ENCODE measurements at places on chromosomes 5 and 9.

GRCh38 chr9:86705490-86705889 lies 241.8 kb downstream of the GAS1 start:
- DNase-seq = no peak

- no peak for DNase-seq
Observed at GRCh38 chr5:174234388-174234787, 188.9 kb downstream of the NSG2 start.

- DNase-seq = no peak
Observed at GRCh38 chr9:94808926-94809700, 82.6 kb downstream of the AOPEP start.

DNA sequence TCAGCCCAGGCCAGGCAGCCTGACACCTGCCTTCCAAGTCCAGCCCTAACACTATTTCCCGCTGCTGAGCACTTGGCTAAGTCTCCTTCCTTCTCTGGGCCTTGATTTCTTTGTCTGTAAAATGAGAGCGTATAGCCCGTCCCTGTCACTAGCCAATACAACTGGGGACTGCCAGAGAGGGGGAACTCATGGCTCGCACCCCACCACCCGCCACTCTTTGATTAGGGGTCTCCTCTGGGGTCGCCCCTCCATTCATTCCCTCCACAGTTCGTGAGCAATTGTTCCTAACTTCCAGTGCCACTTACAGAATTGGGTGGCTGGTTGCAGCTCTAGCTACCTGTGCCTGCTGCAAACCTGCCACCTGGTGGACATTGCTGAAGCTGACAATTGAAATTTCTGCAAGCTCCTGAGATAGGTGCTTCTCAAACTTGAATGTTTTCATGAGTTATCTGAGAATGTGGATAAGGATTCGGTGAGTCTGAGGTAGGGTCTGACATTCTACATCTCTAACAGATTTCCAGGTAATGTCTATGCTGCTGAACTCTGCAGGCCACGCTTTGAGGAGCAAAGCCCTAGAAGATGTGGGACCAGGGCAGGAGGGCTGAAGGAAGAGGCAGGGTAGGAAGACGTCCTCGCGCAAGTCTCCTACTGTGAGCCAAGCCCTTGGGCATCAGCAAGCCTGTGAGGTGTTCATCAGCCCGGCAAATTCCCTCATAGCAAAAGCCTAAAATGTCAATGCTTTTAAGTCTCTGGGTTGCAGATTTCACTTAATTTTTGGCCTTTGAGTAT lies 13.3 kb upstream of the RECK start:
- DNase-seq = peak; percentile 82

DNA sequence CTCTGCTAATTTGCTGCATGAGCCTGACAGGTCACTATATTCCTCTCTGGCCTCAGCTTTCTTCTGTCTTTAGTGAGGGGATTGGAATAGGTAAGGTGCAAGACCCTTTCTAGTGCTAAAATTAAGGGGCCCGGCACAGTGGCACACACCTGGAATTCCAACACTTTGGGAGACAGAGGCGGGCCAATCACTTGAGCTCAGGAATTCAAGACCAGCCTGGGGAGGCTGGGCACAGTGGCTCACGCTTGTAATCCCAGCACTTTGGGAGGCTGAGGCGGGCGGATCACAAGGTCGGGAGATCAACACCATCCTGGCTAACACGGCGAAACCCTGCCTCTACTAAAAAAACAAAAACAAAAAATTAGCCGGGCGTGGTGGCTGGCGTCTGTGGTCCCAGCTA lies 37.2 kb downstream of the EGR1 start:
- DNase-seq = no peak

DNA sequence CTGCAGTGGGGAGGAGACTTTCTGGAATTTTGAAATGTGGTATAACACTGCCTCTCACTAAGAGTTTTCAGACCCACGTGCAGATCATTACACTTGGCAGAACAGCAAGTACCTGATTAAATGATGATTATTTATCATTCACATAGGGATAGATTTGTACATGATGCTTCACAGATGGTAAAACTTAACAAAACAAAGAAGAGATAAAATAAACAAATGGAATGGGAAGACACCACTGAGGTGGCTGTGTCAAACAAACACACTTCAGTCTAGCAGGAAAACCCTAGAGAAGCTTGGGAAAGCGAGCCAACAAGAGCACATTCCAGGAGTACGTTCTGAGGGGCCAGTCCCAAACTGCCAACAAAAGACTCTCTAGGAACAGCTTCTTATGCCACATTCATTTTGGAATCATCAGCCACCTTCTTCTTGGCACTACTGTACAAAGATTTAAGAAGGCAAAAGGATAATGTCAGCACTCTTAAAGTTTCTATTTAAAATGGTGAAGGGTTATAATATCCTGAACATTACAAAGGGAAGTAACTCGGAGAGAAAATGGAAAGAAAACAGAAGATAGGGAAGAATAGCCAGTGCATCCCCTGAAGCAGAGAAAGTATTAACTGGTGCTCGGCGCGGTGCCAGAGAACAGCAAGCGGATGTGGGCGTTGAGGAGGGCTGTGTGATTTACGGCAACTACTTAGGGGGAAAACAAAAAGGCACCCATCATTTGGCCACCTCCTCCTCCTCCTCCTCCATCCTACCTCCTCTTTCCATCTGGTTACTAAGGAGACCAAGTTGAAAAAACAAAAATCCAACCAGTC lies 1.6 kb downstream of the MED27 start:
- peak; percentile 4 for DNase-seq

DNA sequence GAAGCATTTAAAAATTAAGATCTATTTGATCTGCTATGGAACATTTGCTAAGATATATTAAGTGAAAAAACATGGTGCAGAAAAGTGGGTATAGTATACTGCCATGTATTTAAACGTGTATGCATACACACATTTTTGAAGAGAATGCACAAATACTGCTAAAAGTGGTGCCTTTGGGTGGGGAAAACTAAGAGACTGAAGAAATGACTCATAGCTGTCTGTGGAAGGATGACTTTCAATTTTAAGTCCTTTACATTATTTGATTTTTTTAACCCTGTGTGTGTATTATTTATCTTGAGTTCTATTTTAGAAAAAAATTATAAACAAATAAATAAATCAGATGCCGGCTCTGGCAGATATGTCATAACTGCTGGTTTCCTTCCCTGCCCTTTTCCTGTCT lies 120.7 kb upstream of the SLIT3 start:
- DNase-seq = no peak

DNA sequence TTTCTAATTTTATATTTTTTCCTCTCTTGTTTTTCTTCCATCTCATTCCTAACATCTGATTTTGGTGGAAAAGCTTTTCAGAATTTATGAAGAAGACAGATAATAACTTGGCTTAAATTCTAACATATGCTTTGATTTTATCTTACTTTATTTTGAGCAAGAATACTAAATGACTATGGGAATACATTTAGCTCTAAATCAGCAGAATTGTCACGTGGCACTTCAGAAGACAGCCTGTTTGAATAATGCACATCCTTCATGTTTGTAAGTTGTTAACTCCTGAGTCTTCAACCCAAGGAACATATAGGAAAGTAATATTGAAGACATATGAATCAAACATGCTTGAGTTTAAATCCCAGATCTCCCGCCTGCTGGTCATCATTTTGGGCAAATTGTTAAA lies 90.3 kb downstream of the NTRK2 start:
- DNase-seq = no peak

DNA sequence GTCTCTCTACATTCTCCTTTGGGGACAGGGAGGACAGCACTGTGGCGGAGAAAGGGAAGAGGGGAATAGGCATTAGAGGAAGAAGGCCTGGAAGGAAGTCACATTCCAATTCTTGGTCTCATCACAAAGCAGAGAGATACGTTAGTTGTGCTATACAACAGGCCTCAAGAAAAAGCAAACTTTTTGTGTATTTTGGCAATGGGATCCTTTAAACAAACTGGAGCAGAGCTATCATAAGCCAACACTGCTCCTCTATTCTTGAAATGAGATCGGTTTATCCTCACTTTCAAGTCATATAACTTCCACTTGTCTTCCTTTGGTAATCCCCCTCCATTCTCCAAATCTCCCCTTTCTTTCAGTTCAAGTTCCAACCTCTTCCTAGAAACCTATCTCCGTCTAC lies 6.5 kb downstream of the DENND1A start:
- DNase-seq = no peak

DNA sequence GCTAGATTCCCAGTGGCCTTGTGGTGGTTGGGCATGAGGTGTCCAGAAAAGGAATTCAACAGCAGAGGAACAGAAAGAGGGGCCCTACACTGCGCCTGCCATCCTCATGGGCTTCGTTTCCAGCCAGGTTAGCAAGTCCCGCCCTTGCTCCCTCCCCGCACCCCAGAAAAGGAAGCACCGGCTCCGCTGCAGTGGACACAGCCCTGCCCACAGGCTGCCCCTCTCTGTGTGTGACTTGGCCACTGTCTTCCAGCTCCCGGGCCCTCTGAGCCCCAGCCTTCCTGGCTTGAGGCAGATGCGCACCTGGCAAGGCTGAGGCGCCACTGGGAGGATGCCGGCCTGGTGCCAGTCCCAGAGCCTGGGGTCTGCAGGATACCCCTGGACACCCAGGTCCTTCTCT lies 305.0 kb upstream of the IRX4 start:
- no peak for DNase-seq

DNA sequence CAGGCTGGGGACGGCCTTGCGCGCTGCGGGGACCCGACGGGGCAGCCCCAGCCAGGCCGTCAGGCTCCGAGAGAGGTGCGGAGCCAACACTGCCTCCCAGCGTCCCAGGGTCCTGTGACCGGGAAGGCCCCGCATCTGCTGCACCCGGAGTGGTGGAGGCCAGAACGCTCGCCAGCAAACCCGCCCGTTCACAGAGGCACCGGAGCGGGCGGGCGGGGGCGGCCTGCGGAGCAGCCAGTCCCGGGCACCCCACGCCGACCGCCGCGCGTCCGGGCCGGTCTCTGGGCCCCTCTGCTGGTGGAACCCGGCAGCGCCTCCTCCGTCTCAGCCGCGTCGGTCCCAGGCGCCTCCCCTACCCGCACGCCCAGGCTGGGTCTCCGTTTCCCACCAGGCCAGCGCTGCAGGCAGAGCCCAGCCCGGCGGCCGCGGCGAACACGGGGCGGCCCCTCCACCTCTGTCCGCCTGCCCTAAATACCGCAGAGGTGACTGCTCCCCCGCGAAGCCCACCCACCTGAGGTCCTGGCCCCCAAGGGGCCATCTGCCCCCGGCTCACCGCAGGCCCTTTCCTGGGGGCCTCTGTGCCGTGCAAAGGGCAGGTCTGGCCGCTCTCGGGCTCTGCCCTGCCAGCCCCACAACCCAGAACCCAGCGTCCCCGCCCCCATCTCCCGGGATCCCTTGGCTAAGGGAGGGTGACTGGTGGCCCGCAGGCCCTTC lies 15.9 kb downstream of the EXD3 start:
- DNase-seq = no peak

GRCh38 chr5:96453394-96453793 lies 20.3 kb upstream of the PCSK1 start:
- no peak for DNase-seq

DNA sequence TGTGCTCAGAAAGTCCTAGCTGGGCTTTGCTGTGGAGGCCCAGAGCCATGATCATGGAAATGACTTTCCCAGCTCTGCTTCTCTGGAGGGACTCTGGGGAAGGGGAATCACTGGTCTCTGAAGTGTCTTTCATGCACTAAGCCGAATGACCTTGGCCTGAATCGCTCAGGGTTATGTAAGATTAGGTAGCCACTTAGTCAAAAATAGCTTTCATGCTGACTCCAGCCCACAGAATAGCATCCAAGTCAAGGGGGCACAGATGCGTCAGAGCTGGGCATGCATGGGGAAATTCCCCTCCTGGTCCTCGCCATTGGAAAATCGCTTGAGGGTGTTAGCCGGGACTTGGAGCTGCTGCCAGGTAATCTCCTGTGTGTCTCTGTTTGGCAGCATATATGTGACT lies 36.1 kb upstream of the PPARGC1B start:
- no peak for DNase-seq

DNA sequence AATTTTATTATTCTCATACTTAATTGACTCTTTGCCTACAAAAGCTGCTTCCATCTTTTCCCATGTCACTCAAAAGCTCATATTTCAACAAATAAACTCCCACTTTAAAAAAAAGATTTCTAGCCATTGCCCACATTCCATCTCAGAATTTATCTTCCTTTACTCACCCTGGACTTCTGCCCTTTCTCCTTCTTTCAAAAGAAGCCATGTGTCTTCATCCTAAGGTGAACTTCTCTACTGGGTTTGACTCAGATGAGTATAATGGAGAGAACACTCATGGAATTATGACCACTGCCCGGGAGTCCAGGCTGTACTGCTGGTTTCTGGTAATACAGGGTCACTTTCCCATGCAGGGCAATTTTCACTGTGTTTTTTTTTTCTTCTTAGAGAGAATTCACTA lies 548.5 kb upstream of the ZNF462 start:
- DNase-seq = no peak

GRCh38 chr5:57817001-57817453 lies 334.4 kb upstream of the ACTBL2 start:
- DNase-seq = no peak

- no peak for DNase-seq
Observed at GRCh38 chr5:17277907-17278306, 60.5 kb downstream of the BASP1 start.

DNA sequence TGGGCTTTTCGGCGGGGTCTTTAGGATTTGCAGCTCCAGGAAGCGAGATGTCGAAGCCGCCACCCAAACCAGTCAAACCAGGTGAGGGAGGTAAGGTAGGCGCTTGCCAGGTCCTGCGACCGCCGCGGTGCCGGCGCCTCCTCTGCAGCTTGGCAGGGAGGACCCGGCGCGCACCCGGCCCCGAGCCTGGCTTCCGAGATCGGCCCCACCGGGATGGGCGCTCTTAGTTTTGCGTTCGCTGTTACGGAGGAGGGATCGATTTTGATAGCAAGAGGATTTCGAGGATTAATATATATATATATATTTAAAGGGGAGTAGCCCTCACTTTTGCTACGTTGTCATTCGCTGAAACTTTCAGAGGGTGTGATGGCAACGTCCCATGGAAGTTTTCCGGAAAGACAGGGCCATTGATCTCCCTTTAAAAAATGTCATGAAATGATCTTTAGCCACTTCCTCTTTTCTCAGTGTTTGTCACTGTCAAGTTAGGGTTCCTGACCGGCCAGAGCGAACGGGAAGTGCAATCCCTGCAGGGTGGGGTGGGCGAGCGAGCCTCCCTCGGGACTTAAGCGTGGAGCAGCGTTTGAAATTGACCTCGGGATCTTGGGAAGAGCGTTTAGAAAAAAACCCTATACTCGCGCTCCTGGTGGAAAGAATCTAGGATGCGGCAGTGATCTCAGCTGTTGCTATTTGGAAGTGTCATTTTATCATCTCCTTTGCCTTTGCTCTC lies 495 bp downstream of the OSTF1 start:
- DNase-seq = no peak

Measured in NCI-H446 (cell line).